Activated CD4-positive, alpha-beta memory T cell treated with anti-CD3 and anti-CD28 coated beads, Interleukin-2, amount 10 ng/mL, durations not matched to agents 7 days and 5 days (primary cell): ENCODE measurements at places on chromosomes 12 and 14. TPM values are rescaled to one million over a fixed set of nuclear protein-coding genes. Genes with fewer than 3 reads are reported as not detected.

Gene CLEC2A
- total RNA-seq, result not detected

Gene SLC25A29
- 8.2 TPM for total RNA-seq

Gene KRT2
- not detected for total RNA-seq

Gene USP5
- total RNA-seq, result 91.4 TPM

Gene RTL1
- not detected for total RNA-seq

Gene KCNH5
- not detected for total RNA-seq

Gene LGR5
- not detected for total RNA-seq

Gene SPTB
- total RNA-seq, result 0.10 TPM
